ENCODE measurements at places on chromosomes 2 and 18.

DNA sequence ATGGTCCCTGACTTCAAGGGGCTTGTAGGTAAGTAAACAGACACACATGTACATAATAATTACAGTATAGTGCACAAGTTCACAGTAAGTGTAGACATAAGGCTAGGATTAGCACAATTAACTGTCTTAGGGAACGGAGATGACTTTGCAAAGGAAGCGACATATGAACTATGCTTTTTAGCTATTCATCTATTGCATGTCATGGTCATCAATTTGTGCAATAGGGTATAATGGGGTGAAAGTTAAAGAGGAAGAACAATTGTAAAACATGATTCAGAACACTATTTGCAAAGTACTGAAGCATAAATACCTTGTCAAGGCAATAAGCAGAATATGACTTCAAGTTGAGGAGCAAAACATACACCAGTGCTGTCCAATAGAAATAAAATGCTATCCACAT lies 112.3 kb upstream of the SLC8A1 start:
- no peak for DNase-seq

DNA sequence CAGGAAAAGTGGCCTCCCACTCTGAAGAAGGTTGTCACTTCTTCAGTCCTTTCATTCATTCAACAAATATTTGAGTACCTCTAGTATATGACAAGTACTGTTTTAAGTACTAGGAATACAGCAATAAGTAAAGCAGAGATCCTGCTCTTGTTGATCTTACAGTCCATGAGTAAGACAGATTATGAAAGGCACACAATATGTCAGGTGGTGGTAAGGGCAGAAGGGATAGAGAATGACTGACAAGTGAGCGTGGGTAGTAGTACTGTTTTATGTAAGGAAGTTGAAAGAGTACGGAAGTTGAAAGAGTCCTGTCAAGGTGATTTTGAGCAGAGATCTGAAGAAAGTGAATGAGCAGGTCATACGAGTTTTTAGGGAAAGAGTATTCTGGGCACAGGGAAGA lies 111.3 kb downstream of the GALNT1 start:
- DNase-seq = no peak

- DNase-seq = no peak
Observed at GRCh38 chr18:8792688-8793316, 87.4 kb downstream of the MTCL1 start.

DNA sequence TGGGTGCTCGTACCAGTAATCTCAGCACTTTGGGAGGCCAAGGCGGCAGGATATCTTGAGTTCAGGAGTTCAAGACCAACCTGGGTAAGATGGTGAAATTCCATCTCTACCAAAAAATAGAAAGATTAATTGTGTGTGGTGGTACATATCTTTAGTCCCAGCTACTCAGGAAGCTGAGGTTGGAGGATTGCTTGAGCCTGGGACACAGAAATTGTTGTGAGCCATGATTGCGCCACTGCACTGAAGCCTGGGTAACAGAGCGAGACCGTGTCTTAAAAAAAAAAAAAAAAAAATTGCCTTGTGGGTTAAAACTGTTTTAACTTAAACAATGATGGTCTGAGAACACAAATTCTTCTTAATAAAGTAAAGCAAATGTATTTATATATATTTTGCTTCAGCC lies 49.6 kb downstream of the ATP9B start:
- no peak for DNase-seq

GRCh38 chr2:144358979-144359541 lies 160.9 kb downstream of the ZEB2 start:
- peak; percentile 28 for DNase-seq

Measured in AG08395 (cell line).